ENCODE measurements at places on chromosomes 6 and 20. TPM values are rescaled to one million over a fixed set of nuclear protein-coding genes. Genes with fewer than 3 reads are reported as not detected.

DNA sequence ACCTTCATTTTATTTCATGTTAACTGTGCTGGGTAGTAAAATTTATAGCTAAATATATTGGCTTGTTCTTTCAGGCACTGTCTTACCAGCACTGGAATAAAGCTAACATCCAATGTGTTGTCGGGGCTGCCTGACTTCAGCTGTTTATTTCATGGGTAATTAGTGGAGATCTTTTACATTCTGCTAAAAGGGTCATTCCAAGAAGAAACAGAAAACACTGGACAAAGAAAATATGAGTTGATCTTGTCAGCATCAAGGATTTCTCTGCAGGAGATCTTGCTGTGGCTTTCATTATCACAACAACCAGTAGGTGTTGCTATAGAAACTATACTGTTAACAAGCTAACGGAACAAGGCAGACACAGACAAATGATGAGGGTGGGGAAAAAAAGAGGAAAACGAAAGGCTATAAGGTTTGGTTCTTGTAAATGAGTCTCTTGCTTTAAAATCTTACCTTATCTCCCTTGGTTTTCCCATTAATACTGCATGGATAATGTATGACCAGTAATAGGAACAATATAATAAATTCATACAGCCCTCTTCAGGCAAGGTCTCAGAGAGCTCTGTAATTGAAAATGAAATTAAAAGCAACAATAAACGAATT lies 206.8 kb downstream of the SIM1 start:
- no peak for DNase-seq

DNA sequence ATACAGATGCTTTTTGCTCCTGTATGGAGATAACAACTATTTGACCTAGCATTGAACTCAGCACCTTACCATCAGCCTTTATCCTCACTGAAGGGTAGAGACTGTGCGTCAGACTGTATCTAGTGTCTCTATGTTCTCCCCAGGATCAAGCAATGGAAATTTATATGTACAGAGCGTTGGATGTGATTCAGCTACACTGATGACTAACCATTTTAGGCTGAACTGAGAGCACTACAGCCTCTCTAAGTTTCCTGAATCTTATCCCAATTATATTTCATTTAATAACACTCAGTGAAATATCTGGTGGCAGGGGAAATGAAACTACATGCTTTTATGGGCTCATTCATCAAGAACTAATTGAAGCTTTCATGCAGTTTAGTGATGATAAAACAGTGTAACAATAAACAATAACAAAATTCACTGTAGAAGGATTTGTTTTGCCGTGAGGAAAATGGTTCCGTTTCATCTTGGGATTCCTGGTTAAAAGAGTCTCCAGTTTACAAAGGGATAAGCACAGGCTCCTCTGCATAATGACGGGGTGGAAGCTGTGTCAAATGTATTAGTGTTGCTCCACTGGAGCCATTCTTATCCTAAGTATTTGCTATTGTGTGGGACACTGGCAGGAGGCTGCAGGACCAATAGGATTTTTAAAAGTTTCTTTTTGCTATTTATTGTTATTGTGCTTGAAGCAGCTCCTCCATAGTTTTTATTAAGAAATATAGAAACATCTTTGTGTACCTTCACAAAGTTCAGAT lies 567.6 kb upstream of the MMS22L start:
- no peak for DNase-seq

- peak; percentile 8 for DNase-seq
Measured at GRCh38 chr6:88477413-88477812, 311.3 kb upstream of the CNR1 start.

The PERP gene
- total RNA-seq, result 266 TPM

- DNase-seq, result no peak
Measured at GRCh38 chr20:20628314-20628713, 84.1 kb downstream of the RALGAPA2 start.

Data from mammary epithelial cell (primary cell).